ENCODE measurements at places on chromosomes 13 and 19.
A peak's percentile ranks its signal among the peaks of the same experiment; 100 is the strongest.

DNA sequence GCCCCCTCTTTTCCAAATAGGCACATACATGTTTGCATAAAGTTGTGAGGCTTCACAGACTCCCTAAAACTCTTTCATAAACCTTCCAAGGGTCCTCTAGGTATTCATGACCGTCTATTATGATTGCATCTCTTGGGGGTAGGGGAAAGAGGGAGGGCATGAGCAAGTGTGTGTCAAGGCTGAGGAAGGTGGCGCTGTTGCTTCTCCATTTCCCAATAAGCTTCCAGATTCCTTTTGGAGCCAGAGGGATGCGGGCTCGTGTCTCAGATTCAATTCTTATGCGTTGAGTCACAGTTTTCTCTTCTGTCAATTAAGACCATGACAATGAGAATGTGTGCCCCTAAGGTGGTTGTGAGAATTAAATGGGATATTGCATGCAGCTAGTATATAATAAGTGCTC is 51.0 kb upstream of the CYP2A7 start:
- no peak for DNase-seq

GRCh38 chr13:33174931-33175330 is 110.6 kb downstream of the STARD13 start:
- no peak for DNase-seq

DNA sequence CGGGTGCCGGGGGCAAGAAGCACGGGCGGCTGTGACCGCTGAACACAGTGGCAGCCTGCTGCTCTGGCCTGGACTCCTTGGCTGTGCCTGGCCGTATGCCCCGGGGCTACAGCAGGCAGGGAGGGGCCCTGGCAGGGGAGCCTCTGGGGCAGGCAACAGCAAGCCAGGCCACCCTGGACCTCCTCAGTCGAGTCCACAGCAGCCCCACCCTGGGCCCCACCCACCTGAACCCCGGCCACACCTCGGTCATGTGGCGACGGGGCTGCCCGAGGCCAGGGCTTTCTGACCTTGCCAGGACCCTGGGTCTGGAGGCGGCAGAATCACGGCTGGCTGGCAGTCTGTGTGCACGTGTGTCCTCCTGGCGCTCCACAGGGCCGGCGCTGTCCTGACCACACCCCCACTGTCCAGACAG is 8.7 kb downstream of the CILP2 start:
- DNase-seq: no peak

DNA sequence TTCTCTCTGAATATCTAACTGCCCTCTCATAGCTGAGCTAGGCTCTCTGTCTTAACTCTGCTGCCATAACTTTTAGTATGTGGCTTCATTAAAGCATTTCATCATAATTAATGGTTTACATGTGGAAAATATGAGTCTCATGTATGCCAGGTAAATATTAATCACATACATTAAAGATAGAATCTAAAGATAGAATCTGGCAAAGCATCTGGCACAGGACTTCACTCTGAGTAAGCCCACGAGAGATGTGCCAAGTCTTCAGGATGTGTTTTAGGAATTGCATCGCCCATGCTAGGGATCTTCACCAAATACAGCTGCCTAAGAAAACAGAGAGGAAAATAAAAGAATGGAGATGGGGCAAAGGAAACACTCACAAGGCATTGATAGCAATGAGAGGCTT is 285.8 kb downstream of the DIAPH3 start:
- no peak for DNase-seq

DNA sequence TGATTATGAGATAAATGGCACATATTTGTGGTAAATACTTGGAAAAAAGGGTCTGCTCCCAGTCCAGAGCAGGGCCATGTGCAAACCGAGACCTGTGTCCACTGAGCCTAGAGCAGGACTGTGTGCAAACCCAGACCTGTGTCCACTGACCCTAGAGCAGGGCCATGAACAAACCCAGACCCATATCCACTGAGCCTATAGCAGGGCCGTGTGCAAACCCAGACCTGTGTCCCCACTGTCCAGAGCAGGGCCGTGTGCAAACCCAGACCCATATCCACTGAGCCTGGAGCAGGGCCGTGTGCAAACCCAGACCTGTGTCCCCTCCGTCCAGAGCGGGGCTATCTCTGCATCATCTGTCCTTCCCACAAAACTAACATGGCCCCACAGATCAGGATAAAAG is 136.0 kb downstream of the ATP11A start:
- no peak for DNase-seq

DNA sequence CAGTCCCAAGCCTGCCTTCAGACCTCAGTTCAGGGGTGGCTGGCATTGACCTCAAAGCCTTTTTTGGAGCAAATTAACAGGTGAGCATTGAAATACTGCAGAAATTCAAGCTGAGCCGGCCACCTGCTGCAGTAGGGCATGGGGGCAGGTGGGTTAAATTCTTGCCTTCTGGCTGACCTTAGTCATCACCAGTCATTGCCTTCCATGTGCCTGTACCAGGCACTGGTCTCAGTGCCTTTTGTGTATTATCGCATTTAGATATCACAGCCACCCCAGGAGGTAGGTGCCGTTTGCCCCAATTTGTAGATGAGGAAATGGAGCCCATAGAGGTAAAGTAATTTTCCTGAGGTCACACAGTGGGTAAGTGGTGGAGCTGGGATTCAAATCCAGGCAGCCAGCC is 7.2 kb downstream of the PPP1R37 start:
- no peak for DNase-seq

DNA sequence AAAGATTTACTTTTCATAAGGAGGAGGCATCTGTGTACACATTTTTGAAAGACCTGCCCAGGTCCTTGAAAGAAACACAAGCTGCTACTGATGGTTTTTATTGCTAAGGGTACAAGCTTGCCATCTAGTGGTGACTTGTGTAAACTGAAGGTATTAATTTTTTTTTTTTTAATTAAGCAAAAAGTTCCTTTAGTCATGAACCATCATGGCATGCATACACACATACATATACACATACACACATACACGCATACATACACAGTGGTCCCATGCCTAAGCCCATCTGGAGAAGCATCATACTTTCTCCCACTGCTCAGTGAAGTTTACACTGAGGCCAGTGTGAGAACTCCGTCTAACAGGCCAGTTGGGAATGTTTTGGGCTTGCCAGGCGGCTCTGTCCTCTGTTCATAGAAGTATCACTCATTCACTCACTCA is 312.5 kb downstream of the DCLK1 start:
- DNase-seq: no peak

DNA sequence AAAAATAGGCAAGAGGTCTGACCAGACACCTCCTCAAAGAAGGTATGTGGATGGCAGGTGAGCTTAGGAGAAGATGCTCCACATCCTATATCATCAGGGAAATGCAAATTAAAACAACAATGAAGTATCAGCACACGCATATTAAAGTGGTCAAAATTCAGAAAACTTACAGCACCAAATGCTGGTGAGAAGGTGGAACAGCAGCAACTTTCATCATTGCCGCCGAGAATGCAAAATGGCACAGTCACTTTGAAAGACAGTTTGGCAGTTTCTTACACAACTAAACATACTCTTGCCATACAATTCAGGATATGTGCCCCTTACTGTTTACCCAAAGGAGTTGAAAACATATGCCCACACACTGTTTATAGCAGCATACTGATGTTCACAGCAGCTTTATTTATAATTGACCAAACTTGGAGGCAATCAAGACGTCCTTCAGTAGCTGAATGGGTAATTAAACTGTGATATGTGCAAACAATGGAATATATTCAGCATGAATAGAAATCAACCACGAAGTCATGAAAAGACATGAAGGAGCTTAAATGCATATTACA is 22.5 kb downstream of the OR10H4 start:
- no peak for DNase-seq

DNA sequence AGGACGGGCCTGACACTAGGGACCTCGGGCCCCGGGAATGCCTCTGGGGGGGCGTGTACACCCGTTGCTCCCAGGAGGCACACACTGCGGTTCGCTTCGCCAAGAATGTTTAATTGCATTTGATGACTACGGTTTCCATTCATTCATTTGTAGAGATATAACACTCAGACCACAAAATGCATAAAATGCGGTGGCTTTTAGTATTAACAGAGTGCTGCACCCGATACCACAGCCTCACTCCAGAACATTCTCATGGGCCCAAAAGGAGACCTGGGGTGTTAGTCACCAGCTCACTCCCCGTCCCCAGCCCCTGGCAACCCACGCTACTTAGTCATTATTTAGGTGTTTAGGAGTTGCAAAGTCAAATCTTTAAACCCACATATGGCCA is 21.8 kb downstream of the HCN2 start:
- peak; percentile 87 for DNase-seq

- DNase-seq: no peak
Measured at GRCh38 chr19:27679399-27679798, 1533.6 kb downstream of the UQCRFS1 start.

GRCh38 chr13:31947105-31947504 is 84.5 kb upstream of the FRY start:
- DNase-seq: no peak

- no peak for DNase-seq
Measured at GRCh38 chr13:32585550-32586079, 637 bp upstream of the PDS5B start.

- DNase-seq: no peak
Measured at GRCh38 chr13:20997301-20998161, 63.9 kb downstream of the LATS2 start.

GRCh38 chr13:84994582-84994981 is 804.6 kb downstream of the SLITRK6 start:
- DNase-seq: no peak

- no peak for DNase-seq
Measured at GRCh38 chr13:31394506-31394905, 194.7 kb downstream of the B3GLCT start.

DNA sequence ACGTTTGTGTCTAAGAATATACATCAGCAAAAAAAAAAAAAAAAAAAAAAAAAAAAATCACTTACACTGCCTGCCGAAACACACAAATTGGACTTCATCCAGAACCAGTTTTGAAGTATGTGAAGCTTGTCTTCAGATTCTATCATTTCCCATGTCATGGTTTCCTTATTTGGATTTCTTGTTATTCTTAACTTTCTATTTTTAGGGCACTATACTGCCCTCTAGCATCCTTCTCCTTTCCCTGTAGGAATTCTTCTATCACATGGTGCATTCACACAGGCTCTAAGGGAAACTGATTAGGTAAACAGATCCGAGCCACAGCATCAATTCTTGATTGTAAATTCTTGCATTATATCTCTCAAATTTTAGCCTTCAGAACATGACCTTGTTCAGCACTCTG is 1507.5 kb downstream of the OLFM4 start:
- no peak for DNase-seq

DNA sequence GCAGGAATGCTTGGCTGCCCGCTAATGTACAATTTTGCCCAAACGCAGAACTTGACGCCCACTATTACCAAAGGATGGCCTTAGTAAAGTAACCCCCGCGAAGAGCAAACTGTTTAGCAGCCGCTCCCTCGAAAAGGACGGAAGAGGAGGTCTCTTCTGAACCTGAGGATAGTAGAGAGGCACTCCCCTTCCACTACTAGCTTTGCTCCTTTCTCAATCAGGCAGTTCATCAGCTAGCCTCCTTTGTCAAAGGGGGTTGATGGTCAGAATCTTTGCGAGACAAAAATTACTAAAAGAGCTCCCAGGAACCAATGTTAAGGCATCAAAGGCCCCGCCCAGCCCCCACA is 534 bp downstream of the CAB39L start:
- DNase-seq: peak; percentile 29

DNA sequence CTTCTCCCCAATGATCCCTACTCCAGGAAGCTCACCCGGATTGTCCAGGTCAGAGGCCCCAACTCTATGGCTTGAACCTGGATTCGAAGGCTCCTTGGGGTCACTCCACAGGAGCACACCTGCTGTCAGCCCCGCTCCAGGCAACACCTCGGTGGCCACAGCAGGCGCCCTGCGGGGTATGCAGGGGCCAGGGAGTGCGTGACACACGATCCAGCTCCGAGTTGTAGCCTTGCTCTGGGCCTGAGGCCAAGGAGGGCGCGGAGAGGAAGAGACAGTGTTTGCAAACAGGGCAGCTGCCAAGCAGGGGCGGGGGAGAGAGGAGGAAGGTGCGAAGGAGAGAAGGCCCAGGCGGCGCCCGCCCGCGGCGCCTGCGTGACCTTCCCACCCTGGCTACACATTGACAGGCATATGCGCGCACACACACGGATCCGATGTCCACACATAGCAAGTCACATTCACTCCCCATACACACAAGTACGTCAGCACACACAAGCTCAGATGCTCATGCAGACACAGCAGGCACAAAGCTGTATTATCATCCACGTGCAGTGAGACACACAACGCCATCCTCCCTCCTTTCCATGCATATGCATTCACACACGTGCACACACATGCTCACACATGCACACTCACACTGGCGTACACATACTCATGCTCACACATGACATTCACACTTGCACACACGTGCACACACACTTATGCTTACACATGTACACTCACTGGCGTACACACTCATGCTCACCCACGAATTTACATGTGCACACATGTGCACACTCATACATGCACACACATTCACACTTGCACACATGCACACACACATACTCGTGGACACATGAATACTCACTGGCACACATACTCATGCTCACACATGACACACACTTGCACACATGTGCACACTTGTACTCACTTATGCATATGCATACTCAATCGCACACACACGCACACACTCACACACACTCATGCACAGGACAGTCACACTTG is 10.4 kb downstream of the SBK2 start:
- no peak for DNase-seq

- DNase-seq: no peak
Measured at GRCh38 chr13:50722440-50723125, 120.9 kb downstream of the DLEU7 start.

DNA sequence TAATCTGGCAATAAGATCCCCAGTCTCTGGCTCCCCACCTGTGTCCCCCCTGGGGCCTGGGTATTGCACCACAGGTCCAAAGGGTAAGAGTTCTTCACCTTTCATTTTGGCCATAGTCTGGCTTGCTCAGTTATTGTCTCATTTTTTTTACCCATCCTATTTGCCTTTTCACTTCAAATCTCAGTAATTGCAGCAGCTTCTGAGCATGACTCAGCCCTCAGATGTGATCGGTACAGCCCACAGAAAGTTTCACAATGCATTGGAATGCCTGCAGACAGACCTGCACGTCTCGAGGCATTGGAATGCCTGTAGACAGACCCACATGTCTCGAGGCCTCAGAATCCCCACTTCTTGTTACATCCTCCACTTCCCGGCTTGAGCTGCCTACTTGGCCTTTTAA is 173.6 kb downstream of the NUFIP1 start:
- no peak for DNase-seq

GRCh38 chr19:38378866-38379265 is 4.5 kb downstream of the PSMD8 start:
- no peak for DNase-seq

DNA sequence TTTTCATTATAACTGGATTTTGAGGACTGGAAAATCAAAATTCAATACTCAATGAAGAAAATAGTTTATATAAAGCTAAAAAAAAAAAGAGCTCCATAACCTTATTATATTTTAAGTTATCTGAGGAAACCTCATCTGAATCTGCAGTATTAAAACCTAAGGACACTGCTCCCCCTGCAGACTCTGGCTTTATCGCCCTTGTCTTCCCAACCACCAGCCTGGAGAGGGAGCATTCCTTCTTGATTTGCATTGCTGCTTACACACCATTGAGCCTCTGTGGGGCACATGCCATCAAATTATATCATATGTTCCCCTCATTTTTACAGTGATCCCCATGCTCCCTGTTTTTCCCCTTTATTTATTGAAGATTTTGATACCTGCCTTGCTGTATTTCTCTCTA is 871.4 kb upstream of the GPC6 start:
- no peak for DNase-seq

Measured in CD4-positive, alpha-beta T cell treated with Interleukin-2 at 100 ng/mL for 4 hours (primary cell).